ENCODE measurements at places on chromosomes 4 and X.

- no peak for DNase-seq
Observed at GRCh38 chr4:82661181-82661992, 99.6 kb upstream of the TMEM150C start.

GRCh38 chr4:86908251-86908657, 16.0 kb upstream of the C4orf36 start:
- no peak for DNase-seq

DNA sequence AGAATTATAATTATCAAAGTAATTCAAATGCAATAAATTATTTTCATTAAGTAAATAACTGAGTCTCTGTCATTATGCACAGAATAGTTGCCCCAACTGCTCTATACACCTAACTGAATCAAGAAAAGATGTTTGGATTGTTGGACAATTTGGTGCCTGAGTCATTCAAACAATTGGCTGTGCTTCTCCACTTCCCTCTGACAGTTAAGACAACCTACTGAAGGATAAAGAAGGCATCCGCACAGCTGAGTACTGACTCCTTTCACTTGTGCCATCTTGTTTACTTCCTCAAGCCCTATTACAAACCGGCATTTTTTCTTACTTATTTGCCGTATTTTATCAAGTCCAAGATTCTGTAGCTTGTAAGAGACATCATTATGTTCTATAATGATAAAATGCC, 110.6 kb upstream of the C1QTNF7 start:
- DNase-seq: no peak

DNA sequence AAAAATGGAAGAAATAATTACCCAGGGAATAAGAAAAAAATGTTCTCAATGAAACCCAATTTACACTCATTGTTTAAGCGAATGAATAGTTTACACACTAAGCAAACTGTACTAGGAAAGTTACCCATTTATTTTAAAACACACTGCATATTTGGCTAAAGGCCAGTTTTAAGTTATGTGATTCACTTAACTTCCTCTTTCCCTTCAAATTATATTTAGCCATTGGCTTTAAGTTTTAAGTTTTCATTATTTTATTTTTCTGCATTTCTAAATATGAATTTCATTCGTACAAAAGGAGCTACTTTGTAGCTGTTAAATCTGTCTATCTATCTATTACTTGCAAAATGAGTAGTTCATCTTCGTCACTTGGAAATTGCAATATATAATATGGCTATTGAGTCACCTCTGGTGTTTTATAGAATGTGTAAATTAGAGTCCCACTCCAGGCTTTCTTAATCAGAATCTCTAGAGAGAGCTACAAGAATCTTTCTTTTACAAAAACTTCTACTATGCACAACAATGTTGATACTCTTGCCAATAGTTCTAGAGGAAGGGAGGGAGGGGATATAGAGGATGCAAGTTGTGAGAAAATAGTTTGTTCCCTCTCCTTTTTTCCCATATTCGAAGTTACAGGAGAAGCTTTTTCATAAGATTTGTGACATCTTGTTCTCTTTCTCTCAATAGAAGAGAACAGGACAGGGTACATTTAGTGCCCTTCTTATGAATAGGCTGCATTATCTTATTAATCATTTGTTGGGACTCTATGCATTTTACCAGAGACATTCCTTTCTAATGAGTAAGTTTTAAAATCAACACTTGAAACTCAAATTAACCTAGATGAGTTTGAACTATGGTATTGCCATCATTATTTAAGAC, 41.8 kb downstream of the SULT1B1 start:
- peak; percentile 45 for DNase-seq

DNA sequence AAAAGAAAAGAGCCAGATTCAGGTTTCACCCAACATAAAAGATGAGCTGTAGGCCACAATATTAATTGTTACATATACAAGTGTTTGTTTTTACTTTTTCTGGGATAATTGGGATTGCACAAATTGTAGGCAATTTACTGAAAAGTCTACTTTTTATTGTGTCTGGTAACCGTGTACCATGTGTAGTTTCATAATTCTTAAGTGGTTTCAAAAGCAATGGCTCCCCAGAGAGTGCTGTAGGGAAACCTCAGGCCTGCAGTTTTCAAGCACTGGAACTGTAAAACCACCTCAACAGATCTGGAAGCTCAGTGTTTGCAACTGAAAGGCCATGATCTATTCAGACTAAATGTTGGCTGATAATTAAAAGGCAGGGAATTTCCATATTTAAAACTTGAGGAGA, 53.9 kb upstream of the MMAA start:
- no peak for DNase-seq

GRCh38 chrX:119870626-119871131, 854 bp downstream of the RNF113A start:
- peak; percentile 26 for DNase-seq

GRCh38 chr4:23373261-23373660, 516.6 kb downstream of the PPARGC1A start:
- DNase-seq: peak; percentile 72

DNA sequence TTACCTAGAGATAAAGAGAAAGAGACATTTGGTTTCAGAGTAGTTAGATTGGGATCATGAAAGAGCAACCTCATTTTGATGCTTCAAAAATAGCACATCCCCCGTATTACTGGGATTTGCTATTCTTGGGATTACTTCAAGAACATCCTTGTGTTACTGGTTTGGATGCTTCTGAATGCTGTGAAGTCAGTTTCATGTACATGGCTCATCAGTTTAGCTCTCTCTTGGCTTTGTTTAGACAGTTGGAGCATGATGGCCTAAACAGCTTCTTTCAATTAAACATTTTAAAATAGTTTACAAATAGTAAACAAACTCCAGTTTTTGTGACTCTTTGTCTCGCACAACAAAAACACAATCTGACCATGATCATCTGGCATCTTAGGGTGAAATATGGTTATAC, 23.9 kb downstream of the HTT start:
- no peak for DNase-seq

- DNase-seq: peak; percentile 34
Observed at GRCh38 chrX:44483965-44484606, 58.6 kb downstream of the FUNDC1 start.

DNA sequence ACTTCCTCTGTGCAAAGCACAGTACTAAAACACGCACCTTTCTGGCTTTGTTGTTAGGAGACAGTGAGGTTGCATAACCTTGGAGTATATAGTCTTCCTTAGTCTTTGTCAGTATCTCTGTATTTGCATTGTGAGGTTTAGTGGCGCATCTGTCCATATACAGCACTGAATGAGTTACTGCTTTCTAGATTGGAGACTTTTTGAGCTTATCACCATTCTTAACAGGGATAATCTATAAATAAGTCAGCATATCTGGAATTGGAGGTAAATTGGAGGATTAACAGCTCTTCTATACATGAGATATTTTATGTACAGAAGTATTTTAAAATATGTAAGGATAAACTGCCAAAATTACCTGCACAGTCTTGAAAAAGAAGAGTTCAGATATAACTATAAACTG, 4.3 kb downstream of the FHDC1 start:
- no peak for DNase-seq

- DNase-seq: no peak
Observed at GRCh38 chr4:87734936-87735335, 64.4 kb upstream of the IBSP start.

DNA sequence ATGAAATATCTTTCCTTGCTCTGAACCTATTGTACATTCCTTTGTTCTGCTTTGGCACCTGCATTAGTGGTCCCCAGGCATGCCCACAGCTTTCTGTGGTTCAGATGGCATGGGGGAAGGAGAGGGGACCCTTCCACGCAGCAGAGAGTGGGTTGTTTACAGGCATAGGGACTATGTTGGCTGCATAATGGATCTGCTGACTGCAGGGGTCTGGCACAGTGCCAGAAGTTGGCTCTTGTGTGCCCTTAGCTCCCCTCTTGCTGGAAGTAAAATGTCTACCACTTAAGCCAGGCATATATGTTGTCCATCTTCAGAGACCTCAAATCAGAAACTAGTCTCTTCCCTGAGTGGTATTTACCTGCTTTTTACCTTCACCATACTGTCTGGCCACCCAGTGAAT, 651.9 kb upstream of the PCDH7 start:
- DNase-seq: no peak

DNA sequence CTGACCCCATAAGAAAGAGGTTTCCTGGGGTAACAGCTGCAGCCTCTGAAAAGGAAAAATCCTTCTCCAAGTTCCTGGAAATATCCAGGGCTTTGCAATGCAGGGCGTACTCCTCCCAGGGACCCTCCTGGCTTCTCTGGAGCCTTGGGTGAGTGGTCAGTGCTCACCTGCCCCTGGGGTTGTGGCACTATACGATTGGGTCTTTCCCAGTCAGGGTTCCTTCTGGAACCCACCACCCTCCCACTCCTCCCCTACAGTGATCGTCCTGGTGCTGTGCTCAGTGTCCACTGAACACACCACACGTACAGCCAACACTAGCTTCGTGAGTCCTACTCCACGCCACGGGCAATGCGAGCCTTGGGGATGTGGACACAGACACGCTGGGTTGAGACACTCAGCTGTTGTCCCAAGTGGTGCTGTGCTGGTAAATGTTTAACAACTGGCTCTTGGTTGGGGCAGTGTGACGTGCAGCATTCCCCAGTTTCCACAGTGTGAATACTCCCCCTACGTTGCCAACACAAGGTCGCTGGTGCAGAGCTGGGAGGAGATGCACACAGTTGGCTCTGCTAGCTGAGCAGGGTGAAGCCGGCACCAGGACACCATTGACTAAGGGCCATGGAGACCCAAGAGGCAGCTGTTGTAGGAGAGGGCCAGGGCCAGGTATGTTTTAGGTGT, 65.4 kb downstream of the HTRA3 start:
- no peak for DNase-seq

- no peak for DNase-seq
Observed at GRCh38 chrX:23185951-23186350, 148.7 kb upstream of the PTCHD1 start.

- DNase-seq: no peak
Observed at GRCh38 chrX:149648932-149649331, 17.3 kb upstream of the TMEM185A start.

GRCh38 chr4:66629927-66630326, 915.4 kb downstream of the CENPC start:
- no peak for DNase-seq

- no peak for DNase-seq
Observed at GRCh38 chr4:101843054-101843453, 52.5 kb downstream of the BANK1 start.

GRCh38 chr4:1752284-1753041, 31.1 kb downstream of the TACC3 start:
- peak; percentile 54 for DNase-seq

DNA sequence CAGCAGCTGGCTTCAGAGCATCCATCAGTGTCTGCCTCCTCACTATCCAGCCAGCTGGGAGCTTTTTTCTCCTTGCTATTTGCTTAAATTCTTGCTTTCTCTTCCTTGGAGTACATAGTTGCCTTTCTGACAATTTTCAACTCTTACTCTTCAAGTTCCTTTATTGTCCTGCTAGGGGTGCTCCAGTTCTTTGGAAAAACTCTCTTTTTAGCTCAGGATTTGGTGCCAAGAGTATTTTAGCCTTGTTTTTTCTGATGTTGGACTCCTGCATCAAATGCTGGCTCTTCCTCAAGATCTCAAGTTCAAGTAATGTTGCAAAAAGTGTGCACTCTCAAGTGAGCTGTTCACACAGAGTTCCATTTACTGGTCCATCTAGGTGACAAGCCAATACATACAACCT, 126.4 kb downstream of the KDR start:
- DNase-seq: no peak

DNA sequence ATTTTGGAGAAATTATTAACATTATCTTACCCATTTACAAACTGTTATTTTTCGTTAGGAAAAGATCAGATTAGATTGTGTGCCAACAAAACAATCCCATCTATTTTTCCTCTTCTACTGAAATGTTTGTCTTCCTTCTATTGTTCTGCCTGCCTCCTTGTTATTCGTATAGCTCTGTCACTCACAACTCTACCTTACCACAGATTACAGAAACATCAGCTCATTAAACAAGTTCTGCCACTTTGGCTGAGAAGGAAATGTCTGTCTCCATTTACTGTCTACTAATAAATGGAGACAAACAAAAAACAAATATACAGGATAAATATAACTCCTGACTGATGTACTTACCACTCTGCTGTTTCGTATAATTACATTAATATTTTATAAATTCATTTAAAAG, 211.4 kb downstream of the ENOX2 start:
- peak; percentile 56 for DNase-seq

GRCh38 chrX:53441531-53442321, 7.6 kb upstream of the HSD17B10 start:
- DNase-seq: peak; percentile 94

GRCh38 chrX:27591938-27592337, 1.8 kb downstream of the DCAF8L2 start:
- no peak for DNase-seq

GRCh38 chrX:13265549-13266132, 54.2 kb downstream of the ATXN3L start:
- no peak for DNase-seq

GRCh38 chrX:134752981-134753717, 94.9 kb upstream of the PLAC1 start:
- no peak for DNase-seq

GRCh38 chr4:188452097-188452496, 312.9 kb downstream of the TRIML1 start:
- no peak for DNase-seq

- DNase-seq: peak; percentile 33
Observed at GRCh38 chrX:136168929-136169735, 21.8 kb downstream of the FHL1 start.

- DNase-seq: no peak
Observed at GRCh38 chrX:111695297-111695880, 14.4 kb downstream of the ALG13 start.

DNA sequence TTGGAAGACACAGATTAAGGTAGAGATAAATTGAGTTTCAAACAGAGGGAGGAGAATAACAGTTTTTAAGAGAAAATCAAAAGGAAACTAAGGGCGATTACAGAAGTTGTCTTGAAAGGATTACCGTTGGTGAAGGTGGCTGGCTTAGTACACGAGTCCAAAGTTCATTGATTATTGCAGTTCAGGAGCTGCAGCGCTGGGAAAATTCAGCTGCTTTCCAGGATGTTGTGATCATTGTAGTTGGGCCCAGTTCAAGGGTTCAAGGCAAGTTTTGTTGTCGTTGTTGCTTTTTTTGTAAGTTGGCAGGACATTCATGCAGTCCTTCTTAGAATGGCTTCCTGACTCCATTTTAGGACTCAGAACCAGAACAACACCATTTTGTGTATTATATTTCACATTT, 461.7 kb downstream of the RAPGEF2 start:
- no peak for DNase-seq

Data from PC-9 (cell line).